ENCODE measurements at places on chromosomes 16 and 17.
A peak's percentile ranks its signal among the peaks of the same experiment; 100 is the strongest.

GRCh38 chr17:10226930-10227695, 28.7 kb upstream of the GAS7 start:
- no peak for DNase-seq

GRCh38 chr17:9020096-9020823, 1.1 kb upstream of the NTN1 start:
- DNase-seq = peak; percentile 59

- DNase-seq = peak; percentile 3
Observed at GRCh38 chr17:77516902-77517301, 376.1 kb downstream of the SEC14L1 start.

- DNase-seq = no peak
Observed at GRCh38 chr17:41455236-41455635, 11.9 kb downstream of the KRT32 start.

DNA sequence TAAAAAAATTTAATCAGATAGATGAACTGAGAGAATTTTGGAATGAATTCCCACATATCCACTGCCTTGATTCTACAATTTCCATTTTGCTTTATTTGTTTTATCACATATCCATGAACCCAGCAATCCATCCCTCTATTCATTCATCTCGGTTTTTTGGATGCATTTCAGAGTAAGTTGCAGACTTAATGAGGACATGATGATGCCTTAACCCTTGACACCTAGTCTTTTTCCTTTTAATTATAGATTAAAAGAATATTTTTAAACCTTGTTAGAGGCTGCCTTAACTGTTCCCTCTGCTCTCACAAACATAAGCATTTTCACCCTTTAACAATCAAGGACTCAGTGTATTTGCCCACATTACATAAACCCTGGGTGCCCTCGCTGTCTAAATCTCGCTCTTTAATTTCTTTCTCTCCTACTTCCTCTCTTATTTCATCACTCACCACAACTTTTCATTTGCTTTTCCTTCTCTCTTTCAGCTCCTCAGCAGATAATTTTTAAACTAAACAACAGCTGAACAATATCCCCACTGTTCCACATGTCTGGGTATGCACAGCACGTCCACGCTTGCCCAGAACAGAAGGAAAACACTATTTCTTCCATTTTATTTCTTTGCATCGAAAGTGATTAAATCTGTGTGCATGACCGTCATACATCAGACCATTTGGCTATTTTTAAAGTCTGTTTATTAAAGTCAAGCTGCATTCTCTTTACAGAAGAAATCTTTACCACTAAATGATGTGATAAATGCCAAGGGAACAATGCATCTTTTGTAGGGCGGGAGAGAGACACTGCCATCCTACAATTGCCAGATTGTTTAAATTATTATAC, 39.9 kb downstream of the IQCK start:
- DNase-seq = no peak

GRCh38 chr17:58920773-58921172, 165.1 kb downstream of the PPM1E start:
- no peak for DNase-seq

DNA sequence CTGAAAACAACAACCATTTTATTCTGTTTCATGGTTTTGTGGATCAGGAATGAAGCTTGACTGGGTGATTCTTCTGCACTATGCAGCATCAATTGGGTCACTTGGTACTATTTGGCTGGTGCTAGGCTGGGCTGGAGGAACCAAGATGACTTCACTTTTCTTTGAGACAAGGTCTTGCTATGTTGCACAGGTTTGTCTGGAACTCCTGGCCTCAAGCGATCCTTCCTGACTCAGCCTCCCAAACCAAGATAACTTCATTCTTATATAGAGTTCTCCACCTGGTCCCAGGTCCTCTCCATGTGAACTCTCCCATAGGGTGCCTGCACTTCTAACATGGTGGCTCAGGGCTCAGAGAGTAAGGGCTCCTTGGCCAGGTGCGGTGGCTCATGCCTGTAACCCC, 1.9 kb upstream of the PIPOX start:
- DNase-seq = no peak

GRCh38 chr16:89602273-89602951, 11.0 kb upstream of the DPEP1 start:
- DNase-seq = no peak

GRCh38 chr17:3915995-3916696, at the start of gene P2RX1:
TSS of gene P2RX1 (minus strand) at chr17:3916465. CDS start at chr17:3916225, 240 bp downstream.
- peak; percentile 55 for DNase-seq

DNA sequence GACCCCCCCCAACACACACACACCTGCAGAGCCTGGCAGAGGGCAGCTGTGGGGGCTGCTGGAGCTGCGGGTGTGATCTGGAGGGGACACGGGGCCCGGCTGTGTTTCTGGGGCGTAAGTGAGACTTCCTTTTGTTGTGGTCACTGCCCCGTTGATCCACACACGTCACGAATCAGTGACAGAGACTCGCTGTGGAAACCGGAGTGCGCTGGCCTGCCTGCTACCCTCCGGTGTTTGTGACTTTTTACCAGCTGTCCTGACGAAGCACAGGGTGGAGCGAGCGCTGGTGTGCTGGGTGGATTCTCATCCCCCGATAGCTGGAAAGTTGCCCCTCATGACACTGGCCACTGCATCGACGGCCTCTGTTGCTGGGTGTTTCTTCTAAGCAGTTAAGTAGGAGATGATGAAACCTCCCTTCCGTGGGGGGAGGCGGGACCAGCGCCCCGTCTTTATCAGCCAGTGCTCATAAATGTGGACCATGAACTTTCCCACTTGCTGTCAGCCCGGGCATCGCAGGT, 2.3 kb downstream of the METRNL start:
- peak; percentile 89 for DNase-seq

DNA sequence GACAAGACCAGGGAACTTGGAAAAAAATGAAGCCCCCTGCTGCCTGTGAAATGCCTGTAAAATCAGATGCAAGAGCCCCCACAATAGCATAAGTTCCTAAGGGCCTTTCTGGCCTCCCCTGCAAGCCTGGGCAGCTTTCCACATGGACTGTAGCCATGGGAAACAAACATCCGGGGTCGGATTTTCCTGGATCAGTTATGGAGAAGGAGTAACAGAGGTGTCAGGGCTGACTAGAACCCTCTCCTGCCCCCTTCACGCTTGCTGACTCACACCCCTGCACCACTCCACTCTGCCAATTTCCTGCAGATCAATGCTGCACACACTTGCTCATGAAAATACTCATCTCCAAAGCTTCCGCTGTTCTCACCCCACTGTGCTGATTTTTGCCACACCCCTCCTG, 258.6 kb downstream of the CBLN1 start:
- DNase-seq = no peak

DNA sequence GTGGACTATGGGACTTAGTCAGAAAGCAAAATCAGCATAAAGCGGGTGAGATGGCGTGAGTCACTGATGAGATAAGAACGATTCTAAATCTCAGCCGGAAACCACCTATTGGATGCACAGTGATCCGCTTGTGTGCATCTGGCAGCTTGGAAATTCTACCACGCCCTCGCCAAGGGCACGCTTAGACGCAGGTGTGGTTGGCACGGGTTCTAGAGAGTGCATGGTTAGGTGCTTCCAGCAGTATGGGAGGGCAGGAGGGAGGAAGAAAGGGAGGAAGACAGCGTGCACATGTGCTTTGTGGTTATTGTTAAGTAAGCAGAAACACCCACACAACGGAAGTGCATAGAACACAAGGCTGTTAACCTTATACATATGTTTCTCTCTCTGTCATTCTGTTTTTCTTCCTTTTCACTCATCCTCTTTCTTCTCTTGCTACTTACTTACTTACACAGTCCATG, 374.0 kb upstream of the ASIC2 start:
- DNase-seq = no peak

GRCh38 chr17:64638552-64639203, 23.4 kb downstream of the SMURF2 start:
- DNase-seq = no peak

DNA sequence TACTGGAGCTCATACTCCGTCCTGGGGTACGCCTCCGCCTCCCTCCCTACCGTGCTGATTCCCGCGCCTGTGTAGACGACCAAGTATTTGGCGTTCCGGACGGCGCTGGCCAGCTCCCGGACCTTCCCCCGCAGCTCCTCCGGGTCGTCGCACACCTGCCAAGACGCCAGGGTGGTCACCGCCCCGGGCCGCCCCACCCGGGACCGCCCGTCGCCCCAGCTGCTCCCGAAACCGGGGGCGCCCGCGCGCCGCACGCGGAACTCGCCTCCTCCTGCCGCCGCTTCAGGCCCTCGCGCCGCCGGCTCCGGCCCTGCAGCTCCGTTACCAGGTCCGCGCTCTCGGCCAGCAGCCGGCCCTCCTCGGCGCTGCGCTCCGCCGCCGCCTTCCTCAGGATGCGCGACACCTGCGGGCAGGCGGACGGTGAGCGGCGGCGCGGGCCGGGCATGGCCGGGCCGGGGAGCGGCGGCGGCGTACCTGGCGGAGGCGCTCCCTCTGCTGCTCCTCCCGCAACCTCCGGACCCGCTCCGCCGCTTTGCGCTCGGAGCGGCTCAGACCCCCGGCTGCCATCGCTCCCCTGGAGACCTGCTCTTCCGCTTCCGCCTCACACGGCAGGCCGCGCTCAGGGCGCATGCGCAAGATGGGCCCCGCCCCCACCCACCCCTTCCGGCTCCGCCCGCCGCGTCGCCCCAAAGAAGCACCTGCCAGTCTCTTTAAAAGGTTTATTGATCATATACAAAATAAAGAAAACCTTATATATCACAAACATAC, at the start of gene SIRT7:
Gene SIRT7 (minus strand): TSS at position 612 of the 768 bp plus-strand sequence. CDS start 45 bp downstream, at position 567.
- DNase-seq = peak; percentile 48

GRCh38 chr16:86631444-86631843, 53.1 kb downstream of the FOXL1 start:
- no peak for DNase-seq

- peak; percentile 33 for DNase-seq
Observed at GRCh38 chr17:44220213-44221083, 973 bp upstream of the UBTF start.

DNA sequence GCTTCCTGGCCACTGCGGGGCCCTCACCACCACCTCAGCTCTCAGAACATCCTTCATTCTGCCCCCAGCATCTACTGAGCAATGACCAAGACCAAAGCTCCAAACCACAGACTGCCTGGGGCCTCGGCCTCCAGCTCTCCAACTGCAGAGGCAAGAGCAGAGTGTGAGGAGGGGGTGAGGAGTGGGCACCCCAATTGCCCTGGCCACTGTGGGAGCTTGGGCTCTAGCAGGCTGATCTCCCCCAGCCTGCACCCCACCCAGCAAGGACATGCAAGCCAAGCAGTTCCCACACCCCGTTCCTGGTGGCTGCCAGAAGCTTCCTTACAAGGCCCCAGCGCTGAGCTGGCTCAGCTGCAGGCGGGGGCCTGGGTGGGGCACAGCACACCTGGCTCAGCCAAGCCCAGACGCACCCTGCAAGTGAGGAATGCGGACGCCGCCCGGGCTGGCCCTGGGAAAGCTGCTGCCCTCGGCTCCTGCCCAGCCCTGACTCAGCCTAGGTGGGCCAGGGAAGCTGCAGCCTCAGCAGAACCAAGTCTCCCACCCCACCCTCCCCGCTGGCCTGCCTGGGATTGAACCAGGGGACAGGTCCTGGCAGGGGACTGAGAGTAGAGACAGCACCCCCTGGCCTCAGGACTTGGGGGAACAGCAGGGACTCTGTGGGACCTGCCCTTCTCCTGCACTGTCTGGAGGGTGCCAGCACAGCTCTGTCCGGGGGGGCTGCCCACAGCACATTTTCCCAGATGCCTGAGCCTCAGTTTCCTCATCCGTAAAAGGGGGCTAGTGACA, 29.7 kb upstream of the KRT17 start:
- no peak for DNase-seq

GRCh38 chr17:83135692-83136091, 56.3 kb downstream of the METRNL start:
- no peak for DNase-seq

DNA sequence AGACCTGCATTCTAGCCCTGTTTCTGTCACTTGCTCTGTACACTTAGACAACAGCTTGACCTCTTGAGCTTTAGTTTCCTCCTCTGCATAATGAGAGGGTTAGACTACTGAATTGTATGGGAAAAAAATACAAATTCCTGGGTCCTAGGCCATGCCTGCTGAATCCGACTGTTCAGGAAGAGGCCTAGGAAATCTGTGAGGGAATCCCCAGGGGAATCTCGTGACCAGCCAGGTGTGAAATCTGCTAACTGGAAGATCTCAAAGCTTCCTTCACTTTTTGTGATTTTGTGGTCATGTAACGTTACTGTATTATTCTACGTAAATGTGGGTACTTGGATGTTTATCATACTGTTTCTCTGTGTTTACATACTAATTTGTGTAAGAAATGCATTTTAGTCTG, 58.2 kb downstream of the CYLD start:
- DNase-seq = no peak

DNA sequence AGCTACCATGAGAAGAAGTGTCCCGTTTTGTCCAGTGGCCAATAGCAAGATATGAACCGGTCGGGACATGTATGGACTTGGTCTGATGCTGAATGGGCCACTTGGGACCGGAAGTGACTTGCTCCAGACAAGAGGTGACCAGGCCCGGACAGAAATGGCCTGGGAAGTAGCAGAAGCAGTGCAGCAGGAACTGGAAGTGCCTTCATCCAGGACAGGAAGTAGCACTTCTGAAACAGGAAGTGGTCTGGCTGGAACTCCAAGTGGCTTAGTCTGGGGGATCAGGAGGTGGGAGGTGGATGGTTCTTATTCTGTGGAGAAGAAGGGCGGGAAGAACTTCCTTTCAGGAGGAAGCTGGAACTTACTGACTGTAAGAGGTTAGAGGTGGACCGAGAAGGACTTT, 5.3 kb downstream of the EFNB3 start:
- no peak for DNase-seq

DNA sequence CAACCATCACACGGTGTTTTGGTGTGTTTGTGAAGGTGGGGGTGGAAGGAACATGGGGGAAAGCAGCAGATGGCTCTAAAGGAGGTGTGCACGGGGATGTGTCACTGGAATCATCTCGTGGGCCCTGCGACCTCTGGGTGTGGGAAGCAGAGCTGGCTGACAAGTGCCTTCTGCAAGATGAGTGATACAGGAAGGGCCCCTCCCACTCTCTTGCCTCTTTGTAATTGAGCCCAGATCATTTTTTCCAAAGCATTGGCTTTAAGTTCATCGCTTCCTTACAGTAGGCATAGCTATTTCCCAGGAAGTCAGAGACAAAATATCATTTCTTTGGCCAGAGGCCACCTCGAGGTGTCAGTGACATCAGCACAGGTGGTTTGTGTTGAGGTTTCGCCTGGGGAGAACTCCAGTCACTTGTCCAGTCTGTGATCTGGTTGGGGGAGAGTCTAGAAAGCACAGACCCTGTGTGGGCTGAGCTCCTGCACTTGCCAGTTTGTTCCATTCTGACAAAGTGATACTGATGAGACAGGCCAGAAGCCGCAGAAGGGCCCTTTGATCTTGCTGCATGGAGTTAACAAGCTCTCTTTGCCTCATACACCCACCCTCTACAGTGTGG, 20.6 kb upstream of the SNTB2 start:
- no peak for DNase-seq

- no peak for DNase-seq
Observed at GRCh38 chr17:47620503-47621245, 29.0 kb upstream of the KPNB1 start.

GRCh38 chr16:66427036-66427860, at the start of gene BEAN1:
TSS of gene BEAN1 (plus strand) at chr16:66427295. CDS start at chr16:66437677, 10,382 bp downstream.
- DNase-seq = no peak

DNA sequence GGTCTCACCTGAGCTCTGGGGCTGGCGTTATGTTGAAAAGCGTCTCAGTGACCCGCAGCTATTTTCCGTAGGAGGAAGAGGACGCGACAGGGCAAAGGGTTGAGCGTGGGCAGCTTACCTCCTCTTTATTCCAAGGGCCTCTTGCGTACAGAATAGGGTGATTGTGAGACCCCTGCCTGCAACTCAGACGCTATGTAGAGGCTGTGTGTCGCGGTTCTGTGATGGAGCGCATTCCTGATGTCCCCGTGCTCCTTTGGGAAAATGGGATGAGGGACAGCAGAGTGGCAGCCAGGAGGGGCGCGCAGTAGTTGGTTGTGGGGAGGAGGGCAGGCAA, 531 bp upstream of the CDH8 start:
- no peak for DNase-seq
